ENCODE measurements at places on chromosomes 7 and 10.

GRCh38 chr10:71974489-71975021 is 10.4 kb downstream of the CHST3 start:
- DNase-seq: peak; percentile 59

DNA sequence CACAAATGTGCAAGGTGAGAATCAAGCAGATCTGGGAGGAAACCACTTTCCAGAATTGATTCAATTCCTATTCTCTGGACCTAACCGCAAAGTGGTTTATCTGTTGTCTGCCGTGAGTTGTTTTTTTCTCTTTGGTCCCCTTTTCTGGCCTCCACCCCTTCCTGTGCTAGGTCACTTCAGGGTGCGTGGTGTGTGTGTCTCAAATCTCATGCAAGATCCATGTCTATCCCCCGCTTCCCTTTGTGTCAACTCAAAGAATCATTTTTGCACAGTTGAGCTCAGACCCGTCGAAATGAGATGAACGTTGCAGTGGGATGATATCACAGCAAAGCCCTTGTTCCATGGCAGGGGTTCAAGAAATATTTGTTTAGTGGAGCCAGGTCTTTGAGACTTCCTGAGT is 184.5 kb downstream of the GATA3 start:
- no peak for DNase-seq

GRCh38 chr10:50447691-50448090 is 176.1 kb downstream of the SGMS1 start:
- no peak for DNase-seq

- DNase-seq: no peak
Observed at GRCh38 chr7:135710417-135711138, 17.4 kb downstream of the SLC13A4 start.
